ENCODE measurements at places on chromosomes 4 and X. TPM values are rescaled to one million over a fixed set of nuclear protein-coding genes. Genes with fewer than 3 reads are reported as not detected.

DNA sequence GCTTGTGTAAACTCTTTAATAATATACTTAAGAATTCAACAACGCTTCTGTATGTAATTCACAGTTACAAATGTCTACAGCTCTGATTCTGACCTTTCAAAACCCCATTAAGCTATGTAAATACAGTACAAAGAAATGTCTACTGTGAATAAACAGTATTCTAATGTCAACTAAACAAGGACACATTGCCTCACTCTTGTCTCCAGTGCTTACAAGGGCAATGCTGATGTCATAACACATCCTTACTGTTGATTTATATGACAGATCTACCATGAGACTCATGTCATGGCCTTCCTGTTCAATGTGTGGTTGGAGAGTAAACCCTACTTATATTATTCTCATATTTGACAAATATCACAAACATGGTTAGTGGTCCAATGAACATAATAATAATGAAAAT, 256.1 kb upstream of the ADGRL3 start:
- no peak for DNase-seq

- DNase-seq, result peak; percentile 5
Measured at GRCh38 chrX:42680666-42681065, 97.3 kb downstream of the PPP1R2C start.

Gene F8A2
- not detected for polyA plus RNA-seq

Gene ARHGAP10
- 20.2 TPM for polyA plus RNA-seq

DNA sequence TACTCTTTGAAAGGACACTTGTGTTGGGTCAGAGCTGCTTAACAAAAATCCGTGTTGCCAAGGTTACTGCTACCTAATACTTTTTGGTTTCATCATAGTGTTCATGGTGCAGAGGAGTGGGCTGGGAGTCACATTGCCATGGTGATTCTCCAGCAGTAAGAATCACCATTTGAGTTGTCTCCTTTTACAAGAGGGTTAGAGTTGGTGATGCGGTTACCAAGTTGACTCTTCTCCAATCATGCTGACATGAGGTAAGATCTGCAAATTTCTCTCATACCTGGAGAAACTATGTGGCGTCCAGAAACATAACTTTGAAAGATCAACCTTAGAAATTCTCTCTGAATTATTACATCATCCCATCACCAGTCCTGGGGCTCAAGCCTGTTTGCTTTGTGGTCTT, 242.9 kb upstream of the CNKSR2 start:
- DNase-seq, result no peak

Gene H2BW1
- polyA plus RNA-seq, result not detected

Gene LETM1
- 29.9 TPM for polyA plus RNA-seq

Gene SAGE1
- not detected for polyA plus RNA-seq

- no peak for DNase-seq
Measured at GRCh38 chr4:66017671-66018070, 347.4 kb upstream of the EPHA5 start.

DNA sequence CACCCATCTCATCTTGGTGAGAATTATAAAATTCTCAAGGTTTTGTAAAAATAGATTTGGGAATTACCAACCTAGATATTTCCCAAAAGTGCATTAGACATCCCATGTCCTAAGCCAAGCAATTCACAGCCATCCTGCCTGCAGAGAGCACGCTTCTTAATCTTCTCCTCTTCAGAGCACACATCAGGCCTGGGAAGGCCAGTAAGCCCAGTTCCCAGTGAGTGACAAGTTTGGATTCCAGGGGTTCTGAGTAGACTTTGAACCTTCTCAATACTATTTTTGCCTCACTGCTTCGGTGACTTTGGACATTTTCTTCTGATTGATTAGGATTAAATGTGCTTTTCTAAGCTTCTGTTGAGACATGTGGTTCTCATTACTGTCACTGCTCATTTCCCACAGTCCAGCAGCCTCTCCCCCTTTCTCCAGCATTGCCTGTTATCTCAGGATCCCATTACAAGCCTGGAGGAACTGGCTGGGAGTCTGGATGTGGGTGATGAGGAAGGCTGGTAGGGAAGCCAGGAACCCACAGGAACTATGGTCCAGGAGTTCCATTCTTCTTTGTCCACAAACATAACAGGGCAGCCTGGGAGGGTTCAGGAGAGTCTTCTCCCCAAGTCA, 56.4 kb upstream of the TMEM150C start:
- peak; percentile 53 for DNase-seq

Gene ADAMTS3
- polyA plus RNA-seq, result 9.3 TPM

GRCh38 chr4:148398988-148399387, 43.2 kb downstream of the NR3C2 start:
- DNase-seq, result no peak

DNA sequence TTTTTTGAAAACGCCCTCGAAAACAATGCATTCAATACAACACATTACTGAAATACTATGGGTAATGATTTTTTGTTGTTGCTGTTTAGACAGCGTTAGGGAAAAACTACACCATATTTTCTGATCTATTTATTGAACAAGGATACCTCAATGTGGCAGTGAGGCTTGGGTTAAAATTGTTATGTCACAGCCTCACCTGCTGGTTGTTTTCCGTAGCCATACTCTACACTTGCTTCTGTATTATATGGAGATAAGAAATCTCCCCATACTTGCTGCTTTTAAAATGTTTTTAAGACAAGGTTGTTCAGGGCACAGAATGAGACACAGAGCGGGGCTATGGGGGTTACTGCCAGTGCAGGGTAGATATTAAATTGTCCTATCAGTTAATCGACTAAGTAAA, 221.6 kb upstream of the FTHL17 start:
- no peak for DNase-seq

GRCh38 chr4:184902550-184902949, 76.8 kb upstream of the ACSL1 start:
- no peak for DNase-seq

- peak; percentile 91 for DNase-seq
Measured at GRCh38 chr4:104490770-104491480, 3.8 kb downstream of the CXXC4 start.

GRCh38 chr4:73309211-73309610, 50.6 kb upstream of the ANKRD17 start:
- no peak for DNase-seq

Gene KIAA1210
- polyA plus RNA-seq, result 1.5 TPM

- DNase-seq, result no peak
Measured at GRCh38 chr4:61805979-61806378, 605.9 kb downstream of the ADGRL3 start.

Gene FGB
- 6.4 TPM for polyA plus RNA-seq

Gene HPGDS
- polyA plus RNA-seq, result 5.0 TPM

- no peak for DNase-seq
Measured at GRCh38 chrX:72624194-72624593, 51.6 kb upstream of the HDAC8 start.

- DNase-seq, result no peak
Measured at GRCh38 chr4:43457866-43458265, 565.4 kb downstream of the GRXCR1 start.

DNA sequence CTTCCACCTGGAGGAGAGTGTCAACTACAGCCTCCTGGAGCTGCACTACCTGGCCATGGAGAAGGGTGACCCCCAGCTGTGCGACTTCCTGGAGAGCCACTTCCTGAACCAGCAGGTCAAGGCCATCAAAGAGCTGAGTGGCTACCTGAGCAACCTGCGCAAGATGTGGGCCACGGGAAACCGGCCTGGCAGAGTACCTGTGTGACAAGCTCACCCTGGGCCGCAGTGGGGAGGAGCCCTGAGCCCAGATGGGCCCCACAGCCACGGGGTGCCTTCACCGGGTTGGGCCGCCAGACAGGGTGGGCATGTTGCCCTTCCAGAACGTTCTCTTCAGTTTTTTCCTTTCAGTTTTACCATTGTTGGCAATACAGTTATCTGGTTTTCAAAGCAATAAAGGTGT, 15.2 kb upstream of the FAM47A start:
- DNase-seq, result no peak

- no peak for DNase-seq
Measured at GRCh38 chr4:26135331-26135730, 185.5 kb upstream of the RBPJ start.

Gene ADGRL3
- polyA plus RNA-seq, result 26.3 TPM

DNA sequence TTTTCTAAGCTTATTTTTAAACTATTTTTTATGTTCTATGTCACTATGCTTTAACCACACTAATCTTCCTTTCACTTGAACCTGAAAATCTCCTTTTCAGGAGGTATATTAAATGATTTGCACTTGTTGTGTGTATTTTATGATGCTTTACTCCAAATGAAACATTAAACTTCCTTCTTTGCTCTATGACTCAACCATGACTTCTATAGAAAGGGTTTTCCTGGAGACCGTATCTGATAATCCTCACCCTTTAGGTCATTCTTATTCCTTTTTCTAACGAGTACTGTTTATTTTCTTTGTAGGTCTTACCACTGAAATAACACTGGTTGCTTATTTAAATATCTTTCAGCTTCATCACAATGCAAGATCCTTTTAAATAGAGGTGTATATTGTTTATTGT, 1163.2 kb downstream of the PCDH18 start:
- DNase-seq, result no peak

- peak; percentile 3 for DNase-seq
Measured at GRCh38 chrX:23616361-23616760, 50.9 kb upstream of the PRDX4 start.
